ENCODE measurements at places on chromosomes 7 and 10.

- no peak for DNase-seq
Observed at GRCh38 chr7:150941351-150942000, 36.6 kb downstream of the KCNH2 start.

DNA sequence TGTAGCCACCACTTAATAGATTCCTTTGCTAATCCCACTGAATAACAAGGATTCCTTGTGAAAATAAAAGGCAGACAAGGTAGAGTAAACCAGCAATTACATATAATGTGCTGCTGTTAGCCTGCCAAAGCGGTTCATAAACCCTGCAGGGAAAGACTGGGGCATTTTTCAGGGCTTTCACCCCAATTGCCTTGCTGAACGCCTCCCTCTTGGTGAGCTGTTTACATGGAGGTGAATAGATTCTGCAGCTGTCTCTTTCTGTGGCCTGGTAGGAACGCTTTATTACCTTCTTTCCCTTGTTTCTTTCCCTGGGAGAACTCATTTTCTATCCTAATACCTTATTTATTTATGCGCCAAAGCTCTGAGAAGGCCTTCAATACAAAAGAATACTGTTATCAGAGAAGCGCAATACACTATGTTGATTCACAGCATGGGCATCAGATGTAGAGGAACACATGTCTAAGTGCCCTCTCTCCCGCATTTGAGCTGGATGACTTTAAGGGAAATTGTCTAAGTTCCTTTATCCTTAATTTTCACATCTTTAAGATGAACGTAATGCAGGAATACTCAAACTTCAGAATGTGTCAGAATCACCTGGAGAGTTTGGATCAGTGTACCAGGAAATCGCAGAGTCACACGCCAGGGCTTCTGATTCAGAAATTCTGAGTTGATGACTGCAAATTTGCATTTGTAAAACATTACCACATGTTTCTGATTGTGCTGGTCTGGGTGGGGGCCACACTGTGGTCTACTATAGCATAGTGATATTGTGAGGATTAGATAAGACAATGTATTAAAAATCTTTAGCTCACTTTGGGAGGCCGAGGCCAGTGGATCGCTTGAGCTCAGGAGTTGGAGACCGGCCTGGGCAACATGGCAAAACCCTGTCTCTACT, 1203.8 kb downstream of the SORCS3 start:
- peak; percentile 61 for DNase-seq

DNA sequence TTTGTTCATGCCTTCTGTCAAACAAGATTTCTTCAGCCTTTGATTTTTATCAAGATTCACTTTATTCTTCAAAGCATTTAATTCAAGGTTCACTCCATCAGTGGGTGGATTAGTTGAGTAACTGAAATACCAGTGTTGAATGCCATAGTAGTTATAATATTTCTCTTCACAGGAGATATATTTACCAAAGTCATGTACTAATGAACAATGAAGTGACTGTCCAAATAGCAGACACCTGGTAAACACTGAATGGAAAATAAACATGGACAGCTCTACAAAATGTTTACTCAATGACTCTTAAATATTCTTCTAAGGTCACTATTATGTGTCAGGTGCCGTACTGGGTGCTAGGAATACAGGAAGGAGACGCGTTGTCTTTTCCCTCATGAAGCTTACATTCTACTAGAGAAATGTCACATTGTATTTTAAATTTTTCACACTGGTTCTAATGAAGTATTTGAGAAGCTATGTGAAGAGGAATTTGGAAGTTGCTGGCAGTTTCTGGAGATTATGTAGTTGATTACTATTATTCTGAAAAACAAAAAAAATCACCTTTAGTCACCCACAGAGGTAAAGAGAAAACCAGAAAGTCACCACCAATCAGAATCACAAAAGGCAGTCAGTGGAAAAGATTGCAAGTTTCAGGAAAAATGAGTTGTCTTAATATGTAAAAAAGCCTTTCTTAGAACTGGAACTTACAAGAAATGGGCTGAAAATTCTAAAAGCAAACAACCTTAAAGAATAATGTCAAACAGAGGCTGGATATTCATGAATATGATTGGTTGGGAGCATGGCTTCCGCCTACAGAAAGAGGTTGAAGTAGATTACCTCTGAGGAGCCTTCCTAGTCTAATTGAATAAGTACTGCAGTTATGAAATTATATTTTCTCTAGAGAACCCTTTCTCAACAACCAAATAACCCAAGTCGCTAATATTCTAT, 84.5 kb downstream of the RTKN2 start:
- no peak for DNase-seq

DNA sequence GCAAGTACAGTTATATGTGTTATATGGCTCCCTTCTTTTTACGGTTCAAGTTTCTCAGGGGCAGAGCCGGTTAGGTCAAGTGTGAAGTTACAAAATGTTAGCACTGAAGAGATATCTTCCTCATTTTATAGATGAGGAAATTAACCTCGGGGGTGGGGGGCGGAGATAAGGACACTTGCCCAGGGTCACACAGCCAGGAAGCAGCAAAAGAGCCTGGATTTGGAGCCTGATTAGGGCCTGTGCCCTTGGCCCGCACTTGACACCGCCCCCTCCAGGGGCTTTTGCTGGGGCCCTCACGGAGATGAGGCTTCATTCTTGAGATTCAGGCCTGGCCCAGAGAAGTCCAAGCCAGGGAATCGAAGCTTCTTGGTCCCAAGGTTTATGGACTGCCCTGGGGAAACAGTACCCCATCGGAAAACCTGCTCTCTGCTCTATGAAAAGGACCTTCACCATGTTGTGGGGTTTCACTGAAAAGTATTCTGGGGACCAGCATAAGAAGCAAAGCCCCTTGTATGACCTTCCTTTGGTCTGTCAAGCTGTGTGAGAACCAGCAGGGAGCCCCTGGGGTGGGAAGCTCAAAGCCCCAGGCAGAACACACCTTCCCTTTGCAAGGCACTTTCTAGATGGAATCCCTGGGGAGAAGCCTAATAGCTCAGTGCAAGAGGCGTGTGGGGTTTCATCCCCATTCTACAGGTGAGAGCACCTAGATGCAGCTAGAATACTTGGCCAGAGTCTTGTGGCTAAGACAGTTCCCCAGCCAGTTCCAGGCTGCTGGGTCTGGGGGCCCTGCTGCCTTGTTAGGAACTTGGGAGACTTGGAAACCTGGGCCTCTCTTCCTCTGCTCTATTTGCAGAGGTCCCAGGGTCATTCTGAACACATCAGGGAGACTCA, 21.9 kb downstream of the UNC5B start:
- no peak for DNase-seq

GRCh38 chr10:20059084-20059835, 243.0 kb downstream of the PLXDC2 start:
- no peak for DNase-seq

DNA sequence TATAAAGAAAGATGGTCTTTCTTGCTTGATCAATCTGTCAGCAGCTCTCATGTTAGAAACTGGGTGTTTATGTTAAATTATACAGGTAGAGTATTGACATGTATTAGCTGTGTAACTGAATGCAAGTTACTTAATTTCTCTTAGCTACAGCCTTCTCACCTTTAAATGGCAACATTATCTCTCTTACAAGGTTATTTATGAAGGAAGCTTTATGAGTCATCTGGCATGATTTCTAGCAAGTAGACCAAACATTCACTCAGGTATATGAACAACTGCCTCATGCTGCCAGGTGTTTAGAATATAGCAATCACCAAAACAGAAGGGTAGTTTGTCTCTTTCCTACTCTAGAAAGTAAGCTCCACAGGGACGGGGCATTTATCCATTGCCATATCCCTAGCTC, 8.5 kb downstream of the ARL4A start:
- no peak for DNase-seq

DNA sequence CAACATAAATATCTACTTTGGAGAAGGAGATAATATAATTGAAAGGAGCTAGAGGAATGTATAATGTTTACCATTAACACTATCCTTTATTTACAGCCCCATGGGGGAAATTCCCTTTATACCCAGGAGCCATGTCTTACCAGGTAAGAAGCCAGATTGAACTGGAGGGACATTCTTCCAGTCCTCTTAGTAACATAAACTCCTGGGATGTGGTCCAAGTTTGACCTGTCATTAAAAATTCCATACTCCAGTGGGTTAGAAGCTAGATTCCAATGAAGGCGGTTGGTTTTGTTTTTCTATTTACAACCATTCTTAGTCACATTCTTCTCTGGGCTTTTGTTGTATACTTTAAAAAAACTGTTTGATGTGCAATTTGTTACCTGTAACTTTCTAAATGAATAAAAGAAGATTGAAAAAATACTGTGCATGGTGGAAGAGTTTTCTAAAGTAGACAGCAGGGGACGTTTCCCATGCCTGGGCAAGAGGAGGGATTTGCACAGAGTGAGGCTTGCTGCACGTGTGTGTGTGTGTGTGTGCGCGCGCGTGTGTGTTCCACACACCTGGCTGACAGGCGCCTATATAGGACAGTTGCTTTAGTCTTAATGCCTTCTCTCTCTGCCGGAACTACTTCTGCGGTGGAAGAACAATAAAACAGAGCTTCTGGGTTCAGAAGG, 2.0 kb downstream of the PLCE1 start:
- DNase-seq, result no peak

DNA sequence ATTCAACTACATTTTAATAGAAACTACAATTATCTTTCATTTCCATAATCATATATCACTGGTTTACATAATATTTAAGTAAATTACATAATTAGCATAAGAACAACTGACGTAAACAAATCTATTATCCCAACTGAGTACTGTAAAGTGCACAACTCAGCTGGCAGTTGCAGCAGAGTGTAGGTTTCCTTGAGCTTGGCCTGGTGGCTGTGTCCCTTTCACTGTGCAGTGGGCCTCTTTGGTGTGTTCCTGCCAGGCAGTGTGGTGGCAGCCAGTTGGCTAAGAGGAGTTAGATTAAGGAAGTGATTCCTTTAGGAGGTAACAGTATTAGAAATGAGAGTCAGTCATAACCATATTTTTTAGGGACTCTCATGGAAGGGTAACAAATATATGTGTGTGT, 7.0 kb downstream of the NRG3 start:
- no peak for DNase-seq

- DNase-seq, result no peak
Observed at GRCh38 chr7:15888090-15888489, 201.6 kb upstream of the MEOX2 start.

DNA sequence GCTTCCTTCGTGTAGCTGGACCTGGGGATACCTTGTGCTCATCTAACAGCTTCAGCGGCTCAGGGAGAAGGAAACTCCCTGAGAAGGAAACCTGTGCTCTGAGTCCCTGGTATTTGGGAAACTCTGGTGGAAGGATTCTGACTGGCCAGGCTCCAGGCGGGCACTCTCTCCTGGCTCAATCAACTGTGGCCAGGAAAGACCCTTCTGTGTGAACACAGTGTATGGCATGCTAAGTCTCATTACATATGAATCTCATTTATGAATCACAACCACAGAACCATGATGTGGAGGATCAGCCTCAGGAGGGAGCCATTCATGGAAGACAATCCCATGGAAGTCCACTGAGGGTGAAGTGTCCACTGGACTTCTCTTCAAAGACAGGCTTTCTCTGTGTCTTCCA, 20.9 kb downstream of the NPS start:
- no peak for DNase-seq

DNA sequence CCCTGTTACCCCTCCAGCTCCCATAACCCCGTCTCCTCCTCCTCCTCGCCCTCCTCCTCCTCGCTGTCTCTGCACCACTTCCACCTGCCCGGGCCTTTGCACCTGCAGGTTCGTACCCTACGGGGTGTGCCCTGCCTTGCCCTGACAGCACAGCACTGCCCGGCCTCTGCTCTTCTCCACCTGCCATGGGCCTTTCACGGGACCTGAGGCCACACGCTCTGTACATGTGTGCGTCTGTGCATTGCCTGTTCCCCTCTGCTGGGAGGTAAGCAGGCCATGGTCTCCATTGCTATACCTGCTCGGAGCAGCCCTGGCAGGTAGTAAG, 40.0 kb downstream of the MICALL2 start:
- no peak for DNase-seq

GRCh38 chr10:31972519-31973041, 43.9 kb upstream of the ARHGAP12 start:
- DNase-seq, result no peak

DNA sequence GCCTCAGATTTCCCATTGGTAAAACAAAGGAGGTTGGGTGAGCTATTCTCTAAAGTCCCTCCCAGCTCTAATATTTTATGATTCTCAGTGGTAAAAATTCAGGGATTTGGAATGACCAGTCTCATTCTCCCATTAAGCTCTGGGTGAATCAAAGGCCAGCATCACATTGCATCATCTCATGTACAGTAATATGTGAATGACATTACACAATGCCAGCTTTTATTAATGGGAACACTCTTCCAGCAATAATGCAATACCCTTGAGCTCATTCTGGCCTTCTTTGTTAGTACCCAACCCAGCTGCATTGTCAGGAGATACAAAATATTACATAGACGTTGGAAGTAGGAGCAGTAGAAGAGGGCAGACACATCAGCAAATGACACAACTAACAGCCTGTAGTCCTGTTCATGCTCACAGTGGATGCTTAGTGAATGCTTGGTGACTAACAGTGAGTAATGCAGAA, 100.0 kb upstream of the EGR2 start:
- no peak for DNase-seq

DNA sequence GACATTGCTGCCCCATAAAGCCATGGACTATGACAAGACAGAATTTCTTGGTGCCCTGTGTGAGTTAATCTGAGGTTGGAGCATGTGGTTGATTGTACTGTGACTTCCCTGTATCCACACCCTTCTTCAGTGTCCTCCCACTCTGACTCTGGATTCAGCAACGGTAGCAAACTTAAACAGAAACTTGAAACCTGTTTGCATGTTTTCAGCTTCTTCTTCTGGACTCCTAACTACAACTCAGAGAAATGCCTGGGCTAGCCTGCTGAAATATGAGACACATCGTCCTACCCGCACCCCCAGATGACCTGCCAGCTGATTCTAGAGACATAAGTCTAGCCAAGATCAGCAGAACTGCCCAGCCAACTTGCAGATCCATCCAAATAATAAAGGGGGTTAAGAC, 78.4 kb downstream of the IPMK start:
- DNase-seq, result no peak

DNA sequence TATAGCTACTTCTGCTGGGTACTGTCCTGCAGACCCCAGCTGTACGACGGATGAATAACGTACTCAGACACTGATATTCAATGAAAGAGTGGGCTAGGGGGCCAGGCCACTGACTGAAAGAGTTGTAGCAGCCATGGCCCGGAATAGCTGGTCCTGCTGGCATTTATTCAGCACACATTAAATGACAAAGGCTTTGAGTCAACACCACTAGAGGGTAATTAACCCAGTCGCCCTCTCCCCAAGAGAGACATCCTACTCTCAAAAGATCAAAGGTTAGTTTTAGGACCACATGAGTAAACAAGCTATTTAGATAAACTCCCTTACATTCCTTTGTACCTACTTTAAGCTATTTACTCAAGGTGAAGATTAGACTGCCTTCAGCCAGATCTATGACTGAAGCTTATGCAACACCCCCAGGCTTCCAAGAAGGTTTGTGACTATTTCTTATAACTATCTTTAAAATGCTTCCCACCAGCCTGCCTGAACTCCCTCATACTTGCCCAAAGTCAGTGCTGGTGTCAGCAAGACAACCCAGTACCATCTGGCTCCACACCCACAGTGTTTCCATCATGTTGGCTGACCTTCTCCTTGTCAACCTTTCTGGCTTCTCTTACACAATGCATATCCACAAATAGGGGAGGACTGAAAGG, 629.1 kb downstream of the SORCS1 start:
- DNase-seq, result no peak
